Ovary (tissue), 10 donors: ENCODE measurements at places on chromosomes 6 and 20. TPM values are rescaled to one million over a fixed set of nuclear protein-coding genes. Genes with fewer than 3 reads are reported as not detected.

- no peaks in the 10 kb centered on the region for H3K27me3 ChIP-seq
- H3K27ac ChIP-seq, result no peak overlapping the region
- DNase-seq, result no peak
- no peaks in the 10 kb centered on the region for H3K36me3 ChIP-seq
Measured at GRCh38 chr20:48785801-48786200, 42.0 kb downstream of the PREX1 start.

Gene HS3ST5
- total RNA-seq, result 0.08 TPM

DNA sequence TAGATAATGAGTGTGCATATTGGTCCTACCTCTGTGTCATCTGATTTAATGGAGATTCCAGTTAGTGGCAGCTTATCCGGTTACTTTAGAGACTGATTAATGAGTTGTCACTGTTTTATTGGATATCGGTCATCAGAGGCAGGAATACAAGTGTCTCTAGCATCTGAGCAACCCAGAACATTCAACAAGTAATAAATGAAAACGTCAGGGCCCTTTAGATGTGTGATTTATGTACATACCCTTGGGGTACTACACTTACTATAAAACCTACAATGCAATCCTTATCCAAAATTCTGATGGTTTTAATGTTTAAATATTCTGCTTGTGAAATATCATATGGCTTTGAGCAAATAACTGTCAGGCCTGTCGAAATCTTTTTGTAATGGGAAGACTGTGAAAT, 1117.9 kb upstream of the FLRT3 start:
- H3K4me1 ChIP-seq, result no peaks in the 10 kb centered on the region
- H3K27ac ChIP-seq, result no peak overlapping the region
- no peak overlapping the region for H3K4me3 ChIP-seq
- H3K27me3 ChIP-seq, result no peaks in the 10 kb centered on the region

Gene BPI
- total RNA-seq, result 0.45 TPM

Gene NTSR1
- not detected for total RNA-seq

- no peak overlapping the region for H3K27ac ChIP-seq
- no peak overlapping the region for H3K4me3 ChIP-seq
- no peak for DNase-seq
Measured at GRCh38 chr6:159999240-159999671, 30.4 kb downstream of the IGF2R start.

DNA sequence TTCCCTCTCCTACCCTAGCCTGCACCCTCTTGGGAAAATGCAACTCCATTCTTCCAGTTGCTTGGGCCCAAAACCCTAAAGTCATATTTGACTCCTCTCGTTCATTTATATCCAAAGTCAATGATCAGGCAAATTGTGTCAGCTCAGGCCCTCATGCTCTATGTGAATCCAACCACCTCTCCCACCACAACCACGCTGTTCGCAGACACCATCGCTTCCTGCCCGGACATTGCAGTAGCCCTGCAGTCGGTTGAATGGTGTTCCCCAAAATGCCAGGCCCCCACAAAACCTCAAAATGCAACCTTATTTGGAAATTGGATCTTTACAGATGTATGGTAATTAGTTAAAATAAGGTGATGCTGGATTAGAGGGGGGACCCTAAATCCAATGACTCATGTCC, 98.3 kb downstream of the PREX1 start:
- H3K36me3 ChIP-seq, result no peaks in the 10 kb centered on the region
- no peaks in the 10 kb centered on the region for H3K4me1 ChIP-seq
- H3K27me3 ChIP-seq, result no peaks in the 10 kb centered on the region
- no peak overlapping the region for H3K27ac ChIP-seq
- no peak overlapping the region for H3K4me3 ChIP-seq

DNA sequence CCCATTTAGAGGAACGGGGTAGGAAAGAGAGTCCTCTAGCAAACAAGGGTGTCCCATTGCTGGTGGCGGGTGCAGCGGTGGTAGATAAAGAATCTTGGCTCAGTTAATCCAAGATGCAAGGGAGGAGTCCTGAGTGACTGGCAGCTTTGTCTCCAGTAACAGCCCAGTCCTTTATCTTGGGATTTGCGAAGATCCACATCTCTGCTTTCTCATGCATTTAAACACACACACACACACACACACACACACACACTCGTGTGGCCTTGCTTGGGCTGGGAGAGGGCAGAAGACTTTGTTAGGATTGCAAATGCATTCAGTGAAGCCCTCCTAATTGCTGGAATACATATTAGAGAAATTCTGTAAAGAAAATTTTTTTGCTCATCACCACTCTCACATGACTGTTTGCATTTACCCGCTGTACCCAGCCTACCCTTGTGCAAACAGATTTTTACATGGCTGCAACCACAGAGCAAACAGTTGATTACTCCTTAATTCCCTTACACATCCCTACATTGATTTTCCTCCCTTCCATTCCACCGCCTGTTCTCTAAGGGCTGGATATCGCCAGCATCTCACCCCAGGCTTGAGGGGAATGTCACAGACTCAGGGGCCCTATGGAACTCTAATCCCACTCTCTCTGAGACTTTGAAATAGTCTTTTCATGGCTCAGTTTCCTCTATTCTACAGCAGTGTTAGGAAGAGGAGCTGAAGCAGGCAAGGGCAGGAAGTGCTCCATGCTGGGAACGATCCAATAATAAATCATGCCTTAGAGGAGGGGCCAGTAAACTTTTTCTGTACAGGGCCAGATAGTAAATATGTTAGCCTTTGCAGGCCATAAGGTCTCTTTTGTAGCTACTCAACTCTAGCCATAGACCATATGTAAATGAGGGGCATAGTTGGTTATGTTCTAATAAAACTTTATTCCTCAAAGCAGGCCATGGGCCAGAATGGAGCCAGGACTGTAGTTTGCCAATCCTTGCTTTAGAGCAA, 3.5 kb downstream of the C6orf132 start:
- H3K27me3 ChIP-seq, result no peaks in the 10 kb centered on the region
- no peak overlapping the region for H3K27ac ChIP-seq
- H3K4me3 ChIP-seq, result no peak overlapping the region
- H3K36me3 ChIP-seq, result no peaks in the 10 kb centered on the region
- DNase-seq, result no peak
- H3K4me1 ChIP-seq, result peaks cover 5% of the 10 kb centered on the region

DNA sequence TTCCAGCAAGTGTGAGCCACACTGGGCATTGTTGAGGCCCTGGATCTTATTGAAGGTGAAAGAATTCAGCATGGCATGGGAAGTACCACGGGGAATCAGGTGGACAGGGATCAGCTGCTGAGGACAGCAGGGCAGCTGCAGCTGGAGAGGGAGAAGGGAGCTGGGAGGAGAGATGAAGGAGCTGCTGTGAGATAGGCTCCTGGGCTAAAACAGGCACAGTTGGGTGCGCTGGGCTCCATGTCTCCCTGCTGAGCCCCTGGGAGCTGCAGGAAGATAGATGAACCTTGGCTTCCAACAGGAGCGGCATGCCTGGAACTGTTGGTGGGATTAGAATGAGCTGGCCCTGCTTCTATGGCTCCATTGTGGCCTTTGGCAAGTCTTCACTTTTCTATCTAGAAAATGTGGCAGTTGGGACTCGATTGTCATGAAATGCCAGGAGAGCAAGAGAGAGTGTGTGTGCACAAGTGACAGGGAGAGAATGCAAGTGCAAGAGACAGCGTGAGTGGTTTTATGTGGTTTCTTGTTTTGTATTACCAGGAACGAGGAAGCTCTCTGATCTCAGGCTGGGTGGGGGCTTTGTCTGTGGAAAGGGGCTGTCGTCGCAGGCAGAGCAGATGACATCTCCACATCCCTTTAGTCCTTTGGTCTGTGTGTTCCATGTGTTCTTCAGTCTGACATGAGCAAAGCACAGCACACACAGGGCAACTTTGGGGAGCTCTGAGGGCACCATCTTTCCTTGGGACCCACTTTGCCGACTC, 20.4 kb downstream of the SNPH start:
- DNase-seq, result no peak
- H3K4me3 ChIP-seq, result no peak overlapping the region
- H3K4me1 ChIP-seq, result no peaks in the 10 kb centered on the region

DNA sequence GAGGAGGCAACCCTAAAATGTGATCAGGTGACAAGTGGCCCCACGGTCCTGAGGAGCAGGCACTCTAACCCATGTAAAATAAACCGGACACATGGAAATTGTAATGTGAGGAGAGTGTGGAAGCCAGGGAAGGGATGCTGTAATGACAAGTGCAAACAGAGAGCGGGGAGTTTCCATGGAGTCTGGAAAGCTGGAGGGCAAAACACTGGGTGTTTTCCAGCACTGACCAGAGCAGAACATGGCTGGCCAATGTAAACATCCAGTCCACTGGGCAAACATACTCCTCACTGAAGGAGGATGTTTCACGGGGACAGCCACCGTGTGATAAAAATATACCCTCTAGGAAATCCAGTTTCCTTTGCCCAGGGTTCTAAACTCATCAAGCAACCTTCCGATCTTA, 219.0 kb upstream of the JARID2 start:
- DNase-seq, result no peak
- H3K4me3 ChIP-seq, result no peak overlapping the region
- H3K27ac ChIP-seq, result no peak overlapping the region
- no peaks in the 10 kb centered on the region for H3K27me3 ChIP-seq

DNA sequence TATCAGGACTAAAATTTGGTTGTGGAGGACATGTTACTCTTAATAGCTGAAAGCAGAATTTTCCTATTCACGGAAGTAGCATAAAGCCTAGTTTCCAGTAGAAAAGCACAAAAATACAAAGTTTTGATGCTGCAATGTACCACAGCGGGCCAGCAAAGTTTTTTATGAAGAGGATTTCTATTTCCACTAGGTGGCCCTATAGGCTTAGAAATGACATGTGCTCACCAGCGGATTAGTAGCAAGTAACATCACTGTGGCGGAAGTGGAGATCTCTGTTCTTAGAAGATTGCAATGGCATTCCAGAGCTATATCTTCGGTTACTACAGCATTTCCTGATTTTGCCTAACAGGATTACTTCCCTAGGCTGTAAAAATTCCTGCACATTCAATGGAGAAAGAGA, 1219.0 kb upstream of the EYS start:
- H3K27me3 ChIP-seq, result no peaks in the 10 kb centered on the region
- H3K36me3 ChIP-seq, result no peaks in the 10 kb centered on the region
- H3K27ac ChIP-seq, result no peak overlapping the region
- DNase-seq, result no peak
- H3K4me1 ChIP-seq, result no peaks in the 10 kb centered on the region

Gene GJA10
- total RNA-seq, result not detected

Gene DHX35
- 12.0 TPM for total RNA-seq

Gene SPAG4
- total RNA-seq, result 10.4 TPM

- no peak overlapping the region for H3K27ac ChIP-seq
- H3K27me3 ChIP-seq, result no peaks in the 10 kb centered on the region
- H3K36me3 ChIP-seq, result no peaks in the 10 kb centered on the region
- H3K4me3 ChIP-seq, result no peak overlapping the region
- no peak for DNase-seq
Measured at GRCh38 chr20:36274181-36274841, 31.8 kb upstream of the DLGAP4 start.

DNA sequence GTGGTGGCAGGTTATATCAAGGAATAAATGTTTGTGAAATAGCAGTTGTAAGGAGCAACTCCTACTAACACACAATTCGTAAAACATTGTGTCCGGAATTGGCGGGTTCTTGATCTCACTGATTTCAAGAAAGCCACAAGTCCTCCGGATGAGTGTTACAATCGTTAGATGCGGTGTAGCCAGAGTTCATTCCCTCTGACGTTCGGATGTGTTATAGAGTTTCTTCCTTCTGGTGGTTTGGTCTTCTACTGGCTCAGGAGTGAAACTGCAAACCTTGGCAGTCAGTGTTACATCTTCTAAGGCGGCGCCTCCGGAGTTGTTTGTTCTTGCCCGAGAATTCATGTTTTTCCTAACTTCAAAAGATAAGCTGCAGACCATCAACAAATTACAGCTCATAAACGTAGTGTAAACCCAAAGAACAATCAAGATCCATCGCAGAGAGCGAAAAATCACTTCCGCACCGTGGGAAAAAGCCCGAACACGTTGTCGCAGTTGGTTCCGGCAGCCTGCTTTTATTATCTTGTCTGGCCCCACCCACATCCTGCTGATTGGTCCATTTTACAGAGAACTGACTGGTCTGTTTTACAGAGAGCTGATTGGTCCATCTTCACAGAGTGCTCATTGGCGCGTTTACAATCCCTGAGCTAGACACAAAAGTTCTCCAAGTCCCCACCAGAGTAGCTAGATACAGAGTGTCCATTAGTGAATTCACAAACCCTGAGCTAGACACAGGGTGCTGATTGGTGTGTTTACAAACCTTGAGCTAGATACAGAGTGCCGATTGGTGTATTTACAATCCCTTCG, 58.2 kb downstream of the TRIM27 start:
- H3K4me3 ChIP-seq, result no peak overlapping the region
- no peak overlapping the region for H3K27ac ChIP-seq
- no peaks in the 10 kb centered on the region for H3K36me3 ChIP-seq
- no peaks in the 10 kb centered on the region for H3K27me3 ChIP-seq
- peaks cover 2% of the 10 kb centered on the region for H3K4me1 ChIP-seq

Gene PTCHD4
- total RNA-seq, result 1.6 TPM

- H3K27ac ChIP-seq, result no peak overlapping the region
- DNase-seq, result no peak
- no peaks in the 10 kb centered on the region for H3K36me3 ChIP-seq
- no peaks in the 10 kb centered on the region for H3K4me1 ChIP-seq
- H3K4me3 ChIP-seq, result no peak overlapping the region
Measured at GRCh38 chr6:81262656-81263055, 489.8 kb downstream of the TENT5A start.

GRCh38 chr20:49216991-49217578, 2.1 kb upstream of the DDX27 start:
- H3K4me3 ChIP-seq, result no peak overlapping the region
- H3K36me3 ChIP-seq, result no peaks in the 10 kb centered on the region
- H3K27ac ChIP-seq, result no peak overlapping the region
- peak; percentile 92 for DNase-seq

Gene TRIM31
- not detected for total RNA-seq

- H3K27ac ChIP-seq, result no peak overlapping the region
- H3K36me3 ChIP-seq, result no peaks in the 10 kb centered on the region
- peak overlapping the region; percentile 3 for H3K4me3 ChIP-seq
- H3K27me3 ChIP-seq, result no peaks in the 10 kb centered on the region
- DNase-seq, result no peak
Measured at GRCh38 chr6:134315974-134316441, 1.9 kb downstream of the SGK1 start.

Gene OPRL1
- 0.43 TPM for total RNA-seq

- H3K27me3 ChIP-seq, result no peaks in the 10 kb centered on the region
- peak; percentile 79 for DNase-seq
- no peak within 1 kb of the TSS for H3K27ac ChIP-seq
- H3K4me1 ChIP-seq, result peaks cover 2% of the 10 kb centered on the region
- H3K36me3 ChIP-seq, result no peaks in the 10 kb centered on the region
Measured at GRCh38 chr20:49482621-49483017, at the start of gene KCNB1. TSS of gene KCNB1 (minus strand) at chr20:49482668. CDS start at chr20:49482480, 188 bp downstream.
